ENCODE measurements at places on chromosomes 4 and X.

DNA sequence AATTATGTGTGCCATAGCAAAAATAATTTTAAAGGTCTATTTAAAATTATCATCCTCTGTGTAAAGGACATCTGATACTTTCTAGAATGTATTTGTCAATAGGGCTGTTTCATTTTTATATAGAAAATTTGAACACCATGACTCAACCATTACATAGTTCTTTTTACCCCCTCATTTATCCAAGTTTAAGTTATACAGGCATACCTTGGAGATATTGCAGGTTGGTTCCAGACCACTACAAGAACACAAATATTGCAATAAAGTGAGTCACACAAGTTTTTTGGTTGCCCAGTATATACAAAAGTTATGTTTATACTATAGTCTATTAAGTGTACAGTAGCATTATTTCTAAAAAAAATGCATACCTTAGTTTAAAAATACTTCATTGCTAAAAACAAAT, 130.4 kb downstream of the MSL3 start:
- DNase-seq, result no peak

- DNase-seq, result no peak
Measured at GRCh38 chrX:78455901-78456300, 128.5 kb upstream of the CYSLTR1 start.

GRCh38 chrX:63746715-63747114, 38.3 kb downstream of the ARHGEF9 start:
- no peak for DNase-seq

DNA sequence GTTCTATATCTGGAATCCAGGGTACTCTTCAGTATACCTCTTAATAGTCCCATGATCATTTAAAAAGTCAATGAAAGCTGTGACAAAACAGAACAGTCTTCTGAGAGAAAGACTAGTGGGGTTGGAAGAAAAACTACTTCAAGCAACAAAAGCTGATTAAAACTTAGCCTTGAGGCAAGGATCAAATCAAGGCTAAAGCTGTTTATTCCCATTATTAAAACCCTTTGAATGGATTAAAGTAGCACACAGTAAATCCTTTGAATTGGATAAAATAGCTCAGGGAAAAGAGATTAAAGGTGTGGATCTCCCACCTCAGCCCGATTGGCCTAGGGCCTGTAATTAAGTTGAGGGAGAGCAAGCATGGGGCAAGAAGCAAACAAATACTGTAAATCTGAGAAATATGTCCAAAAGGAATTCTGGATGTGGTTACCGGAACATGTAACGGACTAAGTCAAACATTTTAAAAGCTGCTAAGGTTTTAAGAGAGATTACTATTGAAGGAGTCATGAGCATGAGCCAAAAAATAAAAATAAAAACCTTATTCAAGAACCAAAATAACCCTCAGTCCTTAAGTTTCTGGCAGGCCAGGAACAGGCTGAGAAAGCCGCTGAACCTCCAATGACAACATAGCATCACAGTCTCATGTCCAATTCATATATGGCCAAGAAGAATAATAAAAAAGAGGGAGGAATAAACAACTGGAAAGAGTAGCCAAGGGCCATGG, 257.3 kb upstream of the NEIL3 start:
- no peak for DNase-seq

- peak; percentile 28 for DNase-seq
Measured at GRCh38 chrX:128975745-128976144, 547.5 kb downstream of the SMARCA1 start.

DNA sequence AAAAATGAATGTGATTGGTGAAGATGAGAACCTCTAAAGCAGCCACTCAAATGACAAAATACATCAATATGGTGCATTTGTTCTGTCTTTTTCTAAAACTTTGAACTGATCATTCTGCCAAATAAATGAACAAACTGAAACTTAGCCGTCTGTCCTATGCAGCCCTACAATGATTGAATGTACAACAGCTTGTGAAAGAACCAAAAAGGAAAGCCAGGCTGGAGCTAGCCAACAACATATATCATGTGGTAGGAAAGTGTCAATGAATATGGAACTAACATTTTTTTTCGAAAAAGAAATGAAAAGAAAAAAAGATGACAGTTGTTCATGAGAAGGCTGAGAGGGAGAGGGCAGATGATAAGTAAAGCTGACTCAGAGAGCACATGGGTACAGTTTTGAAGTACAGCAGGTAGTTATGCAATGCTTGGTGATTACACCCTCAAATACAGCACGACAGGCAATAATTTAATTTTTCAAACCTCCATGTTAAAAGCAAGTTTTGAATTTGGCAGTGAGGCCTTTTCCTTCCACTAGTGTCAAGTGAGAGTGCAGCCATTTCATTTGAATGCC, 21.2 kb upstream of the SLC7A11 start:
- no peak for DNase-seq

DNA sequence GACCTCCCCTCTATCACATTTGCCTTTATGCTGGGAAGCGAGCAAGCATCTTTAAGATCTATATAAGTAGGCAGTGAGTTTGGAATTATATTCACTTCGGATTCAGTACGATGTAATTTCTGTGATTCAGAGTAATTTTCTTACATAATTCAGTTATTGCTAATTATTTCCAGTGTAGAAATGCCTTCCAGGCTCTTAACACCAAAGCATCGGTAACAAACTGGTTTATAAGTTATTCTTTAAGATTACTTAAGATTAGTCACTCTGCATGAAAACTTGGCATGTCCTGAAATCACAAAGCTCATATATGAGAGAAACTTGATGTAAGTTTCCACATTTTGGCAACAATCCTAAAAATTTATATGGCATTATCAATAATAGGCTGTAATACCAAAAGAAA, 120.8 kb downstream of the ADAMTS3 start:
- no peak for DNase-seq

DNA sequence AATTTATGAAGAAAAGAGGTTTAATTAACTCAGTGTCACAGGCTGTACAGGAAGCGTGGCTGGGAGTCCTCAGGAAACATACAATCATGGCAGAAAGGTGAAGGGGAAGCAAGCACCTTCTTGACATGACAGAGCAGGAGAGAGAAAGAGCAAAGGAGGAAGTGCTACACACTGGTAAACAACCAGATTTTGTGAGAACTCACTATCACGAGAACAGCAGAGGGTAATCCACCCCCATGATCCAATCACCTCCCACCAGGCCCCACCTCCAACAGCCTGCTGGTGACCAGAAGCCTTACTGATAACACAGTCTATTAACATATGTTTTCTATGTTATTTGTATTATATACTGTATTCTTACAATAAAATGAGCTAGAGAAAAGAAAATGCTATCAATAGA, 254.8 kb downstream of the PCDH10 start:
- no peak for DNase-seq

- peak; percentile 1 for DNase-seq
Measured at GRCh38 chrX:71536285-71536684, 3.4 kb downstream of the OGT start.

- peak; percentile 57 for DNase-seq
Measured at GRCh38 chrX:38052096-38052495, 45.7 kb downstream of the SYTL5 start.

DNA sequence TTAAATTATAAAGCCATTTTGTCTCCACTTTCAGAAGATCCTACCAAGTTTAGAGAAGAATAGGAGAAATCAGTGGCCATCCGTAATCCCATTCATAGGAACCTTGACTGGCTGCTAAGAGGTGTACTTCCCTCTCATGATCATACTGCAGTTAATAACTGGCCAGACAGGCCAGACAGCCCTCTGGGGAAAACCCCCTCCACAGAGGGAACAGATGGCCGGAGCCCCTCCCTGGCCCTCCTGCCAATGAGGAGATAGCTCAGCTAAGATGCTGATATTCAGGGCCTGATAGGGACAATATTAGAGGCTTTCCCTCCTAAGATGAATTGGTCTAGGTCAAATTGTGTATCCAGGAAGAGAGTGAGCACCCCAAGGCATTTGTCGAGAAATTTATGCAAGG, 200.0 kb upstream of the MAOA start:
- DNase-seq, result no peak

GRCh38 chr4:57553728-57554127, 443.5 kb upstream of the IGFBP7 start:
- no peak for DNase-seq

DNA sequence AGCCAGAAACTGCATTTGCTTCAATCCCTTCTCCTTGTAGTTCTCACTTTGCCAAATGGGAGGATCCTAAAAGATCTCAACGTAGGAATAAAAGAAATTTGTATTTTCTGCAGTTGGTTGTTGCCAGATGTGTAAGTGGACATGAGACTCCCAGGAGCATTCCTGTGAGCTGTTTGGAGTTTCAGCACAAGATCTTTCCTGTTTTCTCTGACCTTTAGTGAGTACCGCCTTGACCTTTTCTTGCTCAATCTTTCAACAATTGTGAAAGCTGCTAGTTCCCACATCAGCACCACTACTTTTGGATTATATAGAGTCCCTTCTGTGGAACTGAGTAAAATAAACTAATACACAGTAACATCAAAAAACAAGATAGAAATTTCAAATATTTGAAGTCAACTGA, 683.8 kb upstream of the PABPC4L start:
- DNase-seq, result no peak

GRCh38 chr4:4344915-4345527, 41.9 kb upstream of the NSG1 start:
- DNase-seq, result no peak

DNA sequence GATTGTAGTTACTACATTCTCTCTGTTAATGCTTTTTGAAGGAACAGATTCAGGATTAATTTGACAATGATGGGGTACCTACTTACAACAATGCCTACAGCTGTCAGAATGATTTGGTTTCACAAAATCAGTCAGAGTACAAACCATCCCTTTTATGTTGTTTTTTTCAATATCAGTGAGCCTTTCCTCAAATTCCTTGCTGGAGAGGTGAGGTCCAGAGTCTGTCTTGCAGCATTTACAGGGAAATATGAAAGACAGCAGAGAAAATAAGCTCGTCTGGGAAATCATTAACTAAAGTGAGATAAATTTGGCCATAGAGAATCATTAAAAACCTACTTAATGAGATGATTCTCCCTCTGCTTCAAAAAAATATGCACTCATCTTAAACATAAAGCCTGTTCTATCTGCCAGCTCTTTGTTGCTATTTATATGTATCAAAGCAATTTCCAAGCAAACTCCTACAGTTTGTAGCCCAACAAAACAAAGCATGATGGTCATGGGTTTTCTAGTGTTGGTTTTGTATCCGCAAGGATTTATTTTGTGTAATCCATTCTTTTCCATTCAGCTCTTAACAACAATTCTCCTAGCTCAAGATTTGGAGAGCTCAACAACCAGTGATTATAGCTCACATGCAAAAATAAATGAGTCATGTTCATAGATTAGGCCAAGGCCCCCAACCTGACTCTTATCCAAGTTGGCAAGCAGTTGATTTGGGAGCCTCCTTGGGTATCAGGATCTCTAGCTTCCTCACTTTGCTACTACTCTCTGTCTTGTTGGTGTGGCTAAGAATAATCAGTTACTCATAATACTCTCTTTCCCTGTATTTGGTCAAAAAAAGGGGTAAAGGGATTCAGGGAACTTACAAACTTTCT, 222.6 kb downstream of the ENOX2 start:
- peak; percentile 34 for DNase-seq

- no peak for DNase-seq
Measured at GRCh38 chrX:137646472-137646871, 80.5 kb downstream of the ZIC3 start.

- no peak for DNase-seq
Measured at GRCh38 chrX:155259752-155260151, 4.5 kb downstream of the RAB39B start.

GRCh38 chrX:131072871-131073571, 14.9 kb downstream of the ARHGAP36 start:
- no peak for DNase-seq

GRCh38 chrX:72121383-72121782, 10.3 kb downstream of the RTL5 start:
- DNase-seq, result peak; percentile 81

DNA sequence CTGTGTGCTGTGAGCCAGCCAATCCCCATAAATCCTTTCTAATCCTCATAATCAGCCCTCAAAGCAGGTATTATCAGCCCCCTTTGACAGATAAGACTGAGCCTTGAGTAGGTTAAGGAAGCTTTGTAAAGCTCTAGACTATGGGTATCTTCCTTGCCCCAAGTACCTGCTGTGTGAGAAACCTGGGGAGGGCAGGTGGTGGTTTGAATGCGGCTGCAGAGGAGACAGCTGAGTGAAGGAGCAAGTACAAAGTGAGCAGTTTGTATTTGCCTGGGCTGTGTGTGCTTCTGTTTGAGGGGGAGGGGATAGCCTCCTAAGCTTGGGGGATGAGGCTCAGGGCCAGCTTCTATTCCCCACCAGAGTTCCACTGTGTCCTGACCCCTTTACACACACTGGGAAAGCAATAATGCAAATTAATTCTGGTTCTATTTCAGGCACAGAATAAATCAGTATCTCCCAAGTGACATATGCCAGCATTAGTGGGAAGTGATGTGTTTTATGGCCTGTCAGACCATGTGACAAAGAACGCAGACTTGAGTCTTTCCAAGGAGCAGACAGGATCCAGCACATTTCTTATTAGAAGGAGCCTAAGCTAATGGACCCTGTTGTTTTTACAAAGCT, 63.5 kb downstream of the EVC start:
- DNase-seq, result no peak

DNA sequence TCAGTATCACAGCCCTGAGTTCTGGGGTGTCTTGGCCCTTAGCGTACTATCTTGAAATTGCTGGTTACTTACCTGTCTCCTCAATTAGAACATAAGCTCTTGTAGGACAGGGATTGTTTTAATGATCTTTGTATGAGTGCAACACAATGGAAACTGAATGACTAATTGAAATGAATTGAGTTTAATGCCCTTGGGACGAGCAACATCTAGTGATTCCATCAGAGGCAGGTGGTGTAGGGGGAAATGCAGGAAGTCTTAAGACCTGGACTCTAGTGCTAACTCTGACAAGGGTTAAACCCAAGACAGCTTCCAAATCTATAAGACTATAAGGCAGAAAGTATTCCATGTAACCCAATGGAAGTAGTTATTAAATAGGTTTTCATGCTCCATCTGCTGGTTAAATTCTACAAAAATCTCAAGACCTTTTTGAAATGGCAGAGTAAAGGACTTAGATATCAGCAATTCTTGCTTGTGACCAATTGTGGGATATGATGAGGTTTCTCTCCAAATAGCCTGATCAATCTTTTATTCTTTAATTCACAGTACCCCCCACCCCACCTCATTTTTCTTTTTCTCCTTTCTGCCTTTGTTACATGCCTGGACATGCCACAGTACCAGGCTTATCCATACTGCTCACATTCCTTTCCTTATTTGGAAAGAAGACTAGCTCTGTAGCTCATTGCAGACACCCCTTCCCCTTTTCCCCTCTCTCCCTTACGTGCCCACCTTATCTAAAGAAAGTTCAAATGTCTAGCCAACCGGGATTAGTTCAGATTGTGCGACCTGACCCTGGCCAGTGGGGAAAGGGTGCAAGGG, 340.8 kb downstream of the PAPSS1 start:
- peak; percentile 37 for DNase-seq

All from astrocyte of the hippocampus (primary cell).